ENCODE measurements at places on chromosomes 6 and 20.

GRCh38 chr20:57244627-57245214 is 21.7 kb downstream of the BMP7 start:
- DNase-seq = no peak

GRCh38 chr20:24095756-24096155 is 107.2 kb upstream of the GGTLC1 start:
- DNase-seq = no peak

DNA sequence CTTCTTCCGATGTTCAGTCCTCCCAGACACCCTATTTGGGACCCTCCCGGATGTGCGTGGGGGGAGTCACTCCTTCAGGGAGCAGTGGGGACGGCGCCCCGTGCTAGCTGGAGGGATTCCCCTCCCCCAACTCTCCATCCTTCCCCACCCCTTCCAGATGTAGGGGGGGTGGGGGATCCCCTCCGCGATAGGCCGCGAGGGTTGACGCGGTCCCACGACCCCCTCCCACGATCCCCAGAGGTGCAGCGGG is 548 bp downstream of the GNL1 start:
- no peak for DNase-seq

DNA sequence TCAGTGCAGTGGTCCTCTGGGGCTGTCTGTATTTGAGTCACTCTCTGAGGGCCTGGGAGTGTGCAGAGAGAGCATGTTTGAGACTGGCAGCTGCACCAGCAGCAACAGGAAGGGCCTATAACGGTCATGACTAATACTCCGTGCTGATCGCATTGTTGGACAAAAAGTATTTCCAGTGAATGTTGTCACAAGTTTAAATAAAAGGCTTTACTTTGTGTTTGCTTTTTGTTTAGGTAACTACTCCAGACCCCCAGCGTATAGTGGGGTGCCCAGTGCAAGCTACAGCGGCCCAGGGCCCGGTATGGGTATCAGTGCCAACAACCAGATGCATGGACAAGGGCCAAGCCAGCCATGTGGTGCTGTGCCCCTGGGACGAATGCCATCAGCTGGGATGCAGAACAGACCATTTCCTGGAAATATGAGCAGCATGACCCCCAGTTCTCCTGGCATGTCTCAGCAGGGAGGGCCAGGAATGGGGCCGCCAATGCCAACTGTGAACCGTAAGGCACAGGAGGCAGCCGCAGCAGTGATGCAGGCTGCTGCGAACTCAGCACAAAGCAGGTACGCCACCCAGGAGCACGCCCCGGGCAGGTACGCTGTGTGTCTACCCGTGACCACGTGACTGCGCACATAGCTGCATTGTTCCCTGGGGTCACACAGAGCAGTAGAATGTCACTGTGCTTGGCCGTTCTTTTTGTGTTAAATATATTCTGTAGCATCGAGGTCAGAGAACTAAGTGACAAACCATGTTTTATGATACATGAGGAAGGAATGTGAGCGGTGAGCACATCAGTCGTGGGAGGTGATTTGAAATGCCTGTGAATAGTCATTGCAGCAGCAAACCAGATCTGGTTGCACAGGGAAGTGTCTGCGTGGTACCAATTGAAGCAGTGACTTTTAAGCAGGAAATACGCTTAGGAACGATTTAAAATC is 174.7 kb downstream of the TMEM242 start:
- no peak for DNase-seq

- no peak for DNase-seq
Observed at GRCh38 chr6:63272397-63272796, 47.4 kb downstream of the LGSN start.

GRCh38 chr6:42263165-42263728 is 45.6 kb upstream of the MRPS10 start:
- no peak for DNase-seq

- no peak for DNase-seq
Observed at GRCh38 chr20:33474963-33475362, 14.9 kb upstream of the CBFA2T2 start.

DNA sequence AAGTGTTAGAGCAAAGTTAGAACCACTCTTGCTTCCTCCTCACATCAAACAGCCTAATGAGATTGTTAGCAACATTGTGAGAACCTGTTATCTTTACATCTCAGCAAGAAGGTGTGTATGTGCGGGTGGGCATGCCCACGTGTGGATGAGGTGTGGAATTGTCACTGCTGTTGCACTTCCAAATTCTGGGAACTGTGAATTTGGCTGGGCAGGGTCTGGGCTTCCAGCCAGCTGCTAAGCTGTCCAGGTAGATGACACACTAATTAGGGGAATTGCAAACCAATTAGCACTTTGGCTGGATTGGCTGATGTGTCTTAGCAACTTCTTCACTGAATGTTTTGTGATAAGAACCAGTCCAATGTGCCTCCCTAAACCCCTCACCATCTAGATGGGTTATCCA is 848.2 kb downstream of the DHX35 start:
- DNase-seq = no peak

GRCh38 chr20:62545271-62545670 is 69.5 kb upstream of the GATA5 start:
- no peak for DNase-seq

DNA sequence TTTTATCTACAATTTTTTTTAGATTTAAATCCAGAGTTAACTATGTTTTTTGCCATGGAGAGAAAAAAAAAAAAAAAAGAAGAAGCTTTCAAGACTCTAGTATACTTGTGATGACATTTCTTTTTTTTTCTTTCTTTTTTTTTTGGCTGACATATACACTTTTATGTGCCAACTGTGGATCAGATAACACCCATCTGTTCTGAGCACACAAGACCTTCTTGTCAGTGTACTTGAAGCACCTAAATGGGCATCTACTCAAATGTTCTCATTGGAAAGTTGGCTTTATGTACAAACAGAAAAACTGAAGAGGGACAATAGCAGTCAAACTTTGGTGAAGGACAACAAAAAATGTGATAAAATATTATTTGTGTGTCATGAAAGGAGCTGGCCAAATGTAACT is 904.5 kb downstream of the GRIK2 start:
- DNase-seq = no peak

DNA sequence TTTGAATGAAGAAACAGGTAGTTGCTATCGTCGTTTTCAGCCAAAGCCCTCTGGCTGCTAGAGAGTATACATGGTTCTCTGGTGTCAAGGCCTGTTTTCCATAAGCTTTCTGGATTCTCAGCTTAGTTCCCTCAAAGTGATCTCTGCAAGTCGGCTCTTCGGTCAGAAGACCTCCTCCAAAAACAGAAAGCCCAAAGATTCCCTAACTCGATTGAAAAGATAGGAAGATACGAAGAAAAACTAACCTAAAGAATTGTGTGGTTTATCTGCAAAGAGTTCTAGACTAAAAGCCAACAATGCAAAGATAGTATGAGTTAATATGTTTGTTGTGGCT is 545 bp upstream of the ASCC3 start:
- DNase-seq = no peak

DNA sequence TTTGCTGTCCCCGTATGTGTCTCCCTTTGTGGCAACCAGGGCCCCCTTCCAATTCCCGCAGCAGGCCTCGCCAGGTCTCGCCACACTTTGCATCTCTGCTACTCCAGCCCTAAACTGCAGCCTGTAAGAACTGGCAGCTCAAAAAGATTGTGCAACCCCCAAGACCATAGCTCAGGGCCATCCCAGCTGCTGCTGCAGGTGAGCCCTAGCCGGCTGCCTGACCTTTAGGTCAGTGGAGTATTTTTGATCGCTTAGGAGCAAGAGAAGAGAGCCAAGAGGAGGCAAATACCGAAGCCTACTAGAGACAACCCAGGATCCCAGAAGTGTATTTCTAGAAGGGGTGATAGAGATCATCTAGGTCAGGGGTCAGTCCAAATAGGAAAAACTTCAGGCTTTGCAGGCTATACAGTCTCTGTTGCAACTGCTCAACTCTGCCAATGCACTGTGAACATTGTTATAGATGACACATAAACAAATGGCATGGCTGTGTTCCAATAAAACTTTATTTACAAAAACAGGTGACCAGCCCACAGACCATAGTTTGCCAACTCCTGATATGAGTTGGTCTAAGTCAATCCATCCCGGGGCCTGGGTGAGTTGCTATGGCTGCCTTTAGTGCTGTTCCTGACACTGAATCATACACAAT is 138.4 kb downstream of the EYA2 start:
- no peak for DNase-seq

DNA sequence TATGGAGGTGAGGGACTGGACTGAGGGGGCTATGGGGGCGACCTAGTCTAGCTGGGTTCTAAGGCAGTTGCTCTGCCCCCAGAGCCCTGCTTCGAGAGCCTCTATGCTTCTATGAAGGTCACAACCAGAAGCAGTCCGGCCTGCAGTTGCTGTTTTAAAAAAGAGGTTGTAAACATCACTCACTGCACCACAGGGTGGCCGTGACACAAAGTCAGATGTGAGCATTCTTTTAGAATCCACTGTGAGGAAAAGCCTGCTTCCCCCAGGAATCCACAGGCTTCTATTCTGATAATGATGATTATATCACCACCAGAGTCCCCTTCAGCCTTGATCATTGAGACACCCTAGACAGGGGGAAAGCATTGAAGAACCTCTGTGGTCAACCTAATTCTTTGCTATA is 229.7 kb upstream of the AGPAT4 start:
- DNase-seq = no peak

GRCh38 chr6:10098756-10099528 is 315.9 kb downstream of the TFAP2A start:
- DNase-seq = no peak

DNA sequence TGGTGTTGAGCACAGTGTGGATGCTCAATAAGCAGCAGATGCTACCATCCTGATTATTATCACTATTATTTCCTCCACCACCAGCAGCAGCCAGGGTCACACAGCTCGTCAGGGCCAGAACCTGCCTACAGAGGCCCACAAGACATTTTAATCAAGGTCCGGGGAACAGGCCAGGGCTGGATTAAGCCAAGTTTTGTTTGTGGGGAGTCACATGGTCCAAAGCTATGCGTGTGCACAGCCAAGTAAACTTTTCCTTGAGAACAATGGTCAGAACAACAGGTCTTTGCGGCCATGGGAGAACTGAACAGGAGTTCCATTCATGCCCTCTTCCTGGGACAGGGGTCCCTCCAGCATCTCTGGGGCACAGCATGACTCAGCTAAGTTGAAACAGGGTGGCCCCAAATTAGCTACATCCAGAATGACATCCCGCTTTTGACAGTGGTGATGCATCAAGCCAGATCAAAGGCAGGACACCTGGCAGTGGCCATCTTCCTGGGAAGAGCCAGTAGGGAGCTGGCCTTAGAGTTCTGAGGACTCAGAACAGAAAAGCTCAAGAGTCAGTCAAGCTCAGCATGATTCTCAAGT is 11.7 kb downstream of the SNTA1 start:
- DNase-seq = no peak

DNA sequence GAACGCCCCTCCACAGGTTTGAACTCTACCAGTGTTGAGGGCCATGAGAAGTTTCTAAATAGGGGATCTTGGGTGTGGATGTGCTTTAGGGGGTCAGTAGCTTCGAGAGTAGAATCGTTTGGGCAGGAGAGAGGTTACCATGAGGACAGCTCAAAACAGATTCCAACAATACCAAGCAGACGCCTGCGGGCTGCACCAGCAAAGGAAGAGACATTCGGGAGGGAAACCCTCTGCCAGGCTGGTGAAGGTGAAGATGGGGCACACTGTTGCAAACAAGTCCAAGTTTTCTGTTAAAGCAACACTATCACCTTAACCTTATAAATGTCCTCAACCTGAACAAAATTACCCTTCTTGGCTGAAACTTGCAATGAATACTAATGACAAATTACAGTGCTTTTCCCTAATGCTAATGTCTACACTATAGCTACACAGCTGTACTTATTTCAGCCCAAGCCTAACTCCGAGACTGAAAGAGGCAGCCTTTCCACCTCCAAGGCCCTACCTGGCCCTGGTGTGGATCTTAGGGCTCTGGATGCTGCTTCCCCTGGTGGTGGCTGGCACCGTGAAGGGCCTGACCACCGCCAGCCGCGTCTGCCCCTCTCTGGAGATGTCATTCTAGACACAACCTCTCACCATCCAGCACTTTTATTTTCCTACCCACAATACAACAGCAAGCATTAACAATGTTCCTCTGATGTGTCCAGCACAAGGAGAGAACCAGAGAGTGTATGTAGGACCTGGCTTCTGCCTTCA is 80.1 kb downstream of the DLL1 start:
- peak; percentile 3 for DNase-seq

GRCh38 chr6:117110146-117110545 is 155.2 kb upstream of the VGLL2 start:
- DNase-seq = no peak
